ENCODE measurements at places on chromosomes 4 and X.

GRCh38 chr4:74023709-74024108, 14.8 kb downstream of the CXCL3 start:
- DNase-seq = no peak

- DNase-seq = no peak
These were observed 82.8 kb upstream of the BOD1L1 start for GRCh38 chr4:13710246-13710885.

DNA sequence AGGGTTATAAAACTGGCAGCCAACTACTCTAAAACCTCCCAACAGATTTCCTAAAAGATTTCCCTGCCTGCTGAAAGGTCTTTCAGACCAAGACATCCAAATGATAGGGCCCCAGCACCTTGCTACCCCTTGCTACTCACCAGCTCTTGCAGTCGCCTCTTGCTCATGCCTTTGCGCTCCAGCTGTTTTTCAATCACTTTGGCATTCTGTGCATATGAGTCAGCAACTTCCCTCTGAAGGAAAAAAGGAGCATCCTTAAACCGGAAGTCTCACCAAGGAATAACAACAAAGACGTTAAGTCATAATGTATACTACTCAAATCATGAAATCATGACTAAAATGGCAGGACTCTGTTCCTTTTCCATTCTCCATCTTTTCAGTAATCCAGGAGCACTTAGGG, 24.0 kb downstream of the STEEP1 start:
- peak; percentile 42 for DNase-seq

- no peak for DNase-seq
These were observed 67.7 kb upstream of the C4orf50 start for GRCh38 chr4:6085691-6086628.

GRCh38 chr4:13386405-13387107, 97.6 kb downstream of the RAB28 start:
- no peak for DNase-seq

DNA sequence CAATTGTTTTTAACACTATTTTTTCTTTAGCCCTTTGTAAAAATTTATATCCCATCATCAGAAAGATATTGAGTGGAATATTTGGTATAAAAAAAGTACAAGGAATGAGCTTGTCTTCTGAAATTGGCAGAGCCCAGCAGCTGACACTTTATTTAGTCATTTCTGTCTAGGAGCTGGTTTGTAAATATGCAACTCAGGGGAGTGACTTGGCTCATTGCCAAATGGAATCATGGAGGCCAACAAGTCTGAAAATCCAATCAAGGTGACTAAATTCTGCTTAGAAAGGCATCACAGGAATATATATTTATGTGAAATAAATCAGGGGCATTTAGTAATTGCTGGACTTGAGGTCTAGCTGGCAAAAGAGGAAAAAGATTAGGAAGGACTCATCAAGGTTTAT, 74.4 kb downstream of the OTC start:
- DNase-seq = no peak

GRCh38 chr4:96162636-96163035, 322.7 kb downstream of the PDHA2 start:
- DNase-seq = peak; percentile 0

GRCh38 chr4:100170986-100171385, 19.3 kb downstream of the DDIT4L start:
- no peak for DNase-seq

GRCh38 chr4:35884714-35885480, 359.4 kb downstream of the ARAP2 start:
- no peak for DNase-seq

DNA sequence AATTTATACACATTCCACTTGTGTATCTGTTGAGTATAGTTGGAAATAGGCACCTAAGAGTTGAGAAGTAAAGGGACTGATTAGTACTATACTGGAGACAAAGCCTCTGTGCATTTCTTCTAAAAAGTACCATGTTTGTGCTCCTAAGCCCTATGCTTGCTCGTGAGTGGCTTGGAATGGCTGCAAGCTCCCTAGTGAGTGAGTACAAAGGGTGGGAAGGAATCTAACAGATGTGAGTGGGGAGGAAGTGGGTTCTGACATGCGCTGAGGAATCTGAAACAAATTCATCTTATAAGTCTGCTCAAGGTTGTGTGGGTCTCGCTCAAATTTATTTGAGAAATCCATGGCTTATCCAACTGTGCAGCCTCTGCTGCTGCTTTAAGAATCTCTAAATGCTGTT, 13.3 kb downstream of the SPCS3 start:
- DNase-seq = no peak

DNA sequence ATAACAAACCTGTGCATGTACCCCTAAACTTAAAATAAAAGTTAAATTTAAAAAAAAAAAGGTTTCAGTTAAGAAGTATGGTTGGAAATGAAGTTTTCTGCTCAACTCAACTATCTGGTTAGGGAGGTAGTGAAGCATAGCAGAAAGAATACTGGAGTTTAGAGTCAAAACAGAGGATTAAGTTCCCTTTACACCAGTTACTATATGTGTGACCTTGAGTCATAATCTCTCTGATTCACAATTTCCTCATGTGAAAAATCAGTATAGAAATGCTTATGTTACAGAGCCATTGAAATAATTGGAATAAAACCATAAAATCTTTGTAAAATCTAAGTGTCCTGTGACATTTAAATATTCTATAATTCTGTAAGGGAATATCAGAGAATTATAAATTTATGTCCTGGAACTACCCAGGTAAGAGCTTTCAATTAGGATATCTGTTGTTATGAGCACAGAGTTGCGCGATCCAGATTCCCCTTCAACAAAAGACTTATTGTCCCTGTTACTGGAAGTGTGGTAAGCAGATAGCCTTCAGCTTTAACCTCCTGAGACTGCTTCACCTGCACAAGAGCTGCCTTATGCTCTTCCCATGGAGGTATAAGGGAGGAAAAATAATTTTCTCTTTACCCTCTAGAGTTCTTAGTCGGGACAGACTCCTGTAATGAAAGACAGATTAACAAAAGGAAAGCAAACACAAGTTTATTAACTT, 203.8 kb upstream of the NRK start:
- DNase-seq = no peak

DNA sequence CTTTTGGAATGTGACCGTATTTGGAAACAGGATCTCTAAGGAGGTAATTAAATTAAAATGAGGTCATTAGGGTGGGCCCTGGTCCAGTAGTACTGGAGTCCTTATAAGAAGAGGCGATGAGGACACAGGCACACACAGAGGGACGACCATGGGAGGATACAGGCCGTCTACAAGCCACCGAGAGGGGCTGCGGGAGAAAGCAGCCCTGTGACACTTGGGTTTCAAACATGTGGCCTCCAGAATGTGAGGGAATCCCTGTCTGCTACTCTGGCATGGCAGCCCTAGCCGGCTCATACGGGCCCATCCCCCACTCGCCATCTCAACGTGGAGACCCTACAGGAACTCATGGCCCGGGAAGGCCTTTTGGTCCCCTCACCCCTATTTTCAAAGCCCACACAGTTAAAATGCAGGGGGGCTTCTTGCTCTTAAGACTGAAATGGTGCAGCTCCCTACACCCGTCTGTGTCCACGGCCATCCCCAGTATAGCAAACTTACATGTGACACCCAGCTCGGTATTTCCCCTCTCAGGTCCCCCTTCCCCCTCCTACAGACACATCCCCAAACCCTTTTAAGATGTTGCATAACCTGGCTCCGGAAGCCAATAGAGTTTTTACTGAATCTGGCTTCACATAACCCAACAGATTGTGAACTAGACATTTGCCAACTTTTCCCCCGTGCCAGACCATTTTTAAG, 124.1 kb upstream of the TBL1X start:
- DNase-seq = no peak

DNA sequence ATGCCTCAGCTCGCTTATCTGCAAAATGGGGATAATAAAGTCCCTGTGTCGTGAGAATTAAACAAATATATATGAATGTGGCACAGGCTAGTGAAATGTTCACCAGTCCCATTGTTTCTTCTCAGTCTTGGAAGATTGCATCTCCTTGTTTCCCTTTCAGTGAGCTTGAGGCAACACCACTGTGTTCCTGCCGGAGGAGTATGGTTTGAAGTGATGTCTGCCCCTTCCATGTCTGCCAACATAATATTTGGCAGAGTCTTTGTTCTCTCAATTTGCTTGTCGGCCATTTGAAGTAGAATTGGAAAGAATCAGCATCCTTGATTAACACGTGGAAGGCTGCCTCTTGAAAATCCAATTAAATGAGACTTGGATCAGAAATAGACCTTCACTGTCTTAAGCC, 1088.5 kb upstream of the INTU start:
- no peak for DNase-seq

GRCh38 chrX:15781961-15782699, 8.2 kb upstream of the ZRSR2 start:
- no peak for DNase-seq

GRCh38 chr4:119623025-119623424, 5.6 kb downstream of the PDE5A start:
- DNase-seq = no peak

- no peak for DNase-seq
These were observed 750.8 kb downstream of the CENPC start for GRCh38 chr4:66794390-66795034.

GRCh38 chr4:27360790-27361267, 500.2 kb downstream of the STIM2 start:
- DNase-seq = peak; percentile 26

DNA sequence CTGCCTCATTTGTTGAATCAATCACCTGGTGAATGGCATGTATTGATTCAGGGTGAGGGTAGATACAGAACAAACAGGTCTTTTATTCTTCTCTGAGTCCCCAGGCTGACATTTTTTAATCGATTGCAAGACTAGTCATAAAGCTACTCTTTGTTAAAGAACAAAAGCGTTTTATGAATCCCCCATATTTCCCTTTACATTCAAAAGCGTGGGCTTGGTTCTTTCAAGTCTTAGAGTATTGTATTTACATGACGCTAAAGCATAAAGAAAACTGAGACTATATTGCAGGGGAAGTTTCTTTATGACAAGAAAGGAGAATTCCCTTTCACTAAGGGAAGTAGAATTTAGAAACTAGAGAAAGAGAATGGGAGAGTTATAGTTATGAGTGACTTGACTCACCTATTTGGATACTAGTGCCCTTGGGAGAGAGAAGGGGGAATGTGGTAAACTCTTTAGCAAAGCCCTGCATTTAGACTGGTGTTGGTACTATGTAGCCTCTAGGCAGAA, 69.3 kb upstream of the PDE5A start:
- DNase-seq = no peak

GRCh38 chrX:31546126-31546525, 474.3 kb upstream of the FTHL17 start:
- DNase-seq = peak; percentile 42

- DNase-seq = no peak
These were observed 91.1 kb upstream of the SLC4A4 start for GRCh38 chr4:71247706-71248105.

Data from GM04503 (cell line).